Esophagus squamous epithelium (tissue), 5 donors: ENCODE measurements at places on chromosomes 13 and 19.
A peak's percentile ranks its signal among the peaks of the same experiment; 100 is the strongest.

DNA sequence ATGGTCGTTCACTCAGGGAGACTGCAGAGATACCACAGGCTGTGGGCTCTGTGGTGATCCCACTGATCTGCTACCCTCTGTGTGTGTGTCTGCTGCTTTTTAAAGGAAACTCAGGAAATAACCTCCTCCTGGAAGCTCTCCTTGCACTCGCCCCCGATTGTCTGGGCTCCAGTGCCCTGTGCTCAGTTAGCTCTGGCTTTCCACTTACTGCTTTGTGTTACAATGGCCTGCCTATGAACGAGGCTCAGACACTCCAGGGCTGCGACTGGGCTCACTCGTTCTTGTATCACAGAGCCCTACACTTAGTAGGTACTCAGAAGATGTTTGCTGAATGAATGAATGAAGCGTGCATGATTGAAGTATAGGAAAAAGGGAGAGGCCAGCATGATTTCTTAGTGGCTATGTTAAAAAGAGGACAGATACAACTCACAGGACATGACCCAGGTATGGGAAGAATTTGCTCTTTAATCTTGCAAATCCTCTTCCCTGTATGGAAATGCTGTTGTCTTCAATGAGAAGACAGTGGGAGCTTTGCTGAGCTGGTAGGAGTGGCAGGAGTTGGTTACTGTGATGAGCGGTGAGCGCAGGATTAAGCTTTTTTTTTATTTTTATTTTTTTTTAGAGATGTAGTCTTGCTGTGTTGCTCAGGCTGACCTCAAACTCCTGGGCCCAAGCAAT lies 26.4 kb downstream of the B3GLCT start:
- H3K27ac ChIP-seq, result no peak overlapping the region
- no peak for DNase-seq
- H3K4me1 ChIP-seq, result no peaks in the 10 kb centered on the region
- no peak overlapping the region for H3K4me3 ChIP-seq
- H3K27me3 ChIP-seq, result no peaks in the 10 kb centered on the region
- no peaks in the 10 kb centered on the region for H3K36me3 ChIP-seq

DNA sequence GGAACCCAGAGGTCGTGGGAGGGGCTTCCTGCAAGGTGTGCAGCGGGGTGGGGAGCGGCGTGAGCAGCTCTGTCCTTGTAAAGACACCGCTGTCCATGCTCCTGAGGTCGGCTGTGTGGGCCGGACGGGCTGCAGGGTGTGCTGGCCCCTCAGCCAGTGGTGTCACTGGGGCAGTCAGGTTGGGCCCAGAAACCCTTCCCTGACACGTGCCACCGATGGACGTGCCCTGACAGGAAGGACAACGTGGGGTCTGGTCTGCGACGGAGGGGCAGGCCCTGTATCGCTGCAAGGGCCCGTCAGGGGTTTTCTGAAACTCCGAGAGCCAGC lies 4.2 kb upstream of the RPS15 start:
- H3K27me3 ChIP-seq, result no peaks in the 10 kb centered on the region
- no peak overlapping the region for H3K4me3 ChIP-seq
- no peak for DNase-seq
- H3K4me1 ChIP-seq, result peaks cover 5% of the 10 kb centered on the region

DNA sequence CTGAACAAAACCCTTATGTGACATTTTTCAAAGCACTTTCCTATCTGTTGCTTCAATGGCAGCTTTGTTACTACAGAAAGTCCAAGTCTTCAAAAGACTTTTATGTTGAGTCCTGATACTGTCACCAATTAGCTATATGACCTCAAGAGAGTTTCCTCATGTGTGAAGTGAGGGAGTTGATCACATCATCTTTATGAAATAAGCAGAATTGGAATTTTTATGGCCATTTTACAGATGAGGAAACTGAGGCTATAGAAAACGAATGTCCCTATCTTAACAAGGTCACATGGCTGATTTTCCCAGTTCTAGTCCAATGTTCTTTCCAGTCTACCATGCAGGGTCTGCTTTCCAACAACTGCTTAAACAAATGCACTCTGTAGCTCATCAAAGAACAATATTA lies 2.6 kb downstream of the TNFRSF19 start:
- H3K27ac ChIP-seq, result peak overlapping the region; percentile 79
- no peaks in the 10 kb centered on the region for H3K36me3 ChIP-seq
- H3K4me1 ChIP-seq, result no peaks in the 10 kb centered on the region
- no peak overlapping the region for H3K4me3 ChIP-seq
- no peaks in the 10 kb centered on the region for H3K27me3 ChIP-seq

DNA sequence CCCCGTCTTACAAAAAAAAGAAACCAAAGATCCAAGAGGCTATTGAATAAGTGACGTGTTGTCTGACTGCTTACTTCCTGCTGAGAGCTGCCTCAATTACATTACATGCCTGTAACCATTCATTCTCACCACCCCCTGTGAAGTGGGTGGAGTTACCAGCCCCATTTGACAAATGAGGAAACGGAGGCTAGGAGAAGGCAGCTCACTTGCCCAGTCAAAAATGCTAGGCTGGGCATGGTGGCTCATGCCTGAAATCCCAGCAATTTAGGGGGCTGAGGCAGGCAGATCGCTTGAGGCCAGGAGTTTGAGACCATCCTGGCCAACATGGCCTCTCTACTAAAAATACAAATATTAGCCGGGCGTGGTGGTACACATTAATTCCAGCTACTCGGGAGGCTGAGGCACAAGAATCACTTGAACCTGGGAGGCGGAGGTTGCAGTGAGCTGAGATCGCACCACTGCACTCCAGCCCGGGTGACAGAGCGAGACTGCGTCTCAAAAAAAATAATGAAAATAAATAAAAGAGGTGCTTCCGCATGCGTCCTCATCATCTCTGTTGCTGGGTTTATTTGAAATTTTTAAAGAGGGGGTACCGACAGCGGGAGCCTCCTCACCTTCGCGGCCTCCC lies 499 bp downstream of the LSM7 start:
- H3K4me1 ChIP-seq, result peaks cover 68% of the 10 kb centered on the region
- H3K27me3 ChIP-seq, result no peaks in the 10 kb centered on the region
- peak overlapping the region; percentile 98 for H3K4me3 ChIP-seq
- peak overlapping the region; percentile 83 for H3K27ac ChIP-seq

- H3K36me3 ChIP-seq, result no peaks in the 10 kb centered on the region
- peaks cover 3% of the 10 kb centered on the region for H3K4me1 ChIP-seq
- no peak for DNase-seq
- H3K27me3 ChIP-seq, result peaks cover 8% of the 10 kb centered on the region
- H3K4me3 ChIP-seq, result peak within 1 kb of the TSS; percentile 52
- no peak within 1 kb of the TSS for H3K27ac ChIP-seq
Observed at GRCh38 chr19:39248806-39249205, at the start of gene IFNL4. TSS of gene IFNL4 (minus strand) at chr19:39248856.

DNA sequence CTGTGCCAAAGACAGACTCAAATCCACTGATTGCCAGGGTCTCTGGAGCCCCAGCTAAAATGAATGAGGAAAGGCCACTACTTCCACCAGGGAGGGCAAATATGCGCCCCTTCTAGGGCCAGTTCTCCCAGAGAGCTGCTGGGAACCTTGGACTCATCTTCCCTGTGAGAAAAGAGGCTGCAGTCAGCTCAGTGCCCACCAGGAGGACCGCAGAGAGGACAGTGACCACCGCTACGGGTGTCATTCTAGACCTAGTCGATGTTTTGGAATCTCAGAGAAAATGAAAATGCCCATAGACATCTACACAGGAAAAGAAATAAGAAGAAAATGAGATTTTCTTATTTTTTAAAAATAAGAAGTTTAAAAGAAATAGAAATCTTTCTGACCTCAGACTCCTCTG lies 235.1 kb downstream of the UQCRFS1 start:
- no peak overlapping the region for H3K27ac ChIP-seq
- no peaks in the 10 kb centered on the region for H3K4me1 ChIP-seq
- no peak for DNase-seq

GRCh38 chr13:57558051-57558467 lies 73.5 kb upstream of the PCDH17 start:
- H3K4me1 ChIP-seq, result no peaks in the 10 kb centered on the region
- no peaks in the 10 kb centered on the region for H3K36me3 ChIP-seq
- no peak overlapping the region for H3K27ac ChIP-seq
- H3K4me3 ChIP-seq, result no peak overlapping the region

GRCh38 chr13:97573011-97573410 lies 139.0 kb downstream of the RAP2A start:
- H3K27ac ChIP-seq, result no peak overlapping the region
- H3K4me3 ChIP-seq, result no peak overlapping the region
- no peaks in the 10 kb centered on the region for H3K27me3 ChIP-seq
- DNase-seq, result no peak

- peaks cover 82% of the 10 kb centered on the region for H3K4me1 ChIP-seq
- H3K36me3 ChIP-seq, result no peaks in the 10 kb centered on the region
- H3K27me3 ChIP-seq, result no peaks in the 10 kb centered on the region
- no peak for DNase-seq
- H3K4me3 ChIP-seq, result no peak overlapping the region
- no peak overlapping the region for H3K27ac ChIP-seq
Observed at GRCh38 chr13:113846636-113847318, 17.1 kb downstream of the GAS6 start.

- no peaks in the 10 kb centered on the region for H3K36me3 ChIP-seq
- no peak for DNase-seq
- H3K4me1 ChIP-seq, result no peaks in the 10 kb centered on the region
- H3K27ac ChIP-seq, result no peak overlapping the region
- no peak overlapping the region for H3K4me3 ChIP-seq
- no peaks in the 10 kb centered on the region for H3K27me3 ChIP-seq
Observed at GRCh38 chr13:111361046-111361872, 40.8 kb downstream of the TEX29 start.

GRCh38 chr19:46159418-46160232 lies 11.6 kb downstream of the IGFL2 start:
- DNase-seq, result no peak
- H3K27ac ChIP-seq, result no peak overlapping the region

DNA sequence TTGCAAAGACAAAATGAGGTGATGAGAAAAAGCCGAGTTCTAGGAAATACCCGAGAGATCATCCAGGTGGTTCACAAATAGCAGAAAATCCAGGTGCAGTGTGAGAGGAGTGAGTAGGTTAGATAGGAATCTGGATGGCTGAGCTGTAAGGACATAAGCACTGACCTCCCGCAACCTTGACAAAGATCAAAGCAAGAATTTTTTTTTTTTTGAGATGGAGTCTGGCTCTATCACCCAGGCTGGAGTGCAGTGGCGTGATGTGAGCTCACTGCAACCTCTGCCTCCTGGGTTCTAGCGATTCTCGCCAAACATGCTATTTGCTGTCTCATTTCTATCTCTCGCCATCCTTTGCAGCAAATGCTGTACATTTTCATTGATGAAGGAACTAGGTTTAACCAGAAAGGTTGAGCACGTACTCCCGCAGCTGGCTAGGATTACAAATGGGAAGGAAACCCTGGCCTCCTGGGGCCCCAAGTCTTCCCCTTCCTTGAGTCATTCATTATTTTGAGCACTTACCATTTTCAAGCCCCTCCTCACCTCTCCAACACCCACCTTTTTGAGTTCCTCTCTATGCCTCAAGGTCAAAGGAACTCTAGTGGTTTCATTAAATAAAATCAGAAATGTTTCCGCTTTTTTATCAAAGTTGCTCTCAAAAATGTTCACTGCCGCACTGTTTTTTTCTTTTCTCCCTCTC lies 38.8 kb downstream of the NLRP12 start:
- no peaks in the 10 kb centered on the region for H3K36me3 ChIP-seq
- H3K27me3 ChIP-seq, result no peaks in the 10 kb centered on the region
- H3K4me1 ChIP-seq, result no peaks in the 10 kb centered on the region
- H3K4me3 ChIP-seq, result no peak overlapping the region
- H3K27ac ChIP-seq, result no peak overlapping the region

- no peak for DNase-seq
- H3K27me3 ChIP-seq, result no peaks in the 10 kb centered on the region
- H3K36me3 ChIP-seq, result peaks cover 4% of the 10 kb centered on the region
- no peak overlapping the region for H3K4me3 ChIP-seq
- peaks cover 71% of the 10 kb centered on the region for H3K4me1 ChIP-seq
- H3K27ac ChIP-seq, result peak overlapping the region; percentile 57
Observed at GRCh38 chr13:98972059-98972458, 5.8 kb downstream of the DOCK9 start.

GRCh38 chr13:24284889-24285565 lies 24.4 kb upstream of the C1QTNF9 start:
- H3K36me3 ChIP-seq, result no peaks in the 10 kb centered on the region
- no peak for DNase-seq
- no peaks in the 10 kb centered on the region for H3K4me1 ChIP-seq
- H3K27me3 ChIP-seq, result no peaks in the 10 kb centered on the region
